ENCODE measurements at places on chromosomes 13 and 19.

- no peak for DNase-seq
These were observed 135.6 kb downstream of the PRR20E start for GRCh38 chr13:57302604-57303003.

- DNase-seq = no peak
These were observed 139.7 kb downstream of the FLT1 start for GRCh38 chr13:28355046-28355821.

- DNase-seq = no peak
These were observed 6.3 kb upstream of the MRPS31 start for GRCh38 chr13:40777166-40777808.

- no peak for DNase-seq
These were observed 237.7 kb upstream of the DACH1 start for GRCh38 chr13:72104656-72105180.

- DNase-seq = no peak
These were observed 158.9 kb upstream of the SGCG start for GRCh38 chr13:23021906-23022305.

DNA sequence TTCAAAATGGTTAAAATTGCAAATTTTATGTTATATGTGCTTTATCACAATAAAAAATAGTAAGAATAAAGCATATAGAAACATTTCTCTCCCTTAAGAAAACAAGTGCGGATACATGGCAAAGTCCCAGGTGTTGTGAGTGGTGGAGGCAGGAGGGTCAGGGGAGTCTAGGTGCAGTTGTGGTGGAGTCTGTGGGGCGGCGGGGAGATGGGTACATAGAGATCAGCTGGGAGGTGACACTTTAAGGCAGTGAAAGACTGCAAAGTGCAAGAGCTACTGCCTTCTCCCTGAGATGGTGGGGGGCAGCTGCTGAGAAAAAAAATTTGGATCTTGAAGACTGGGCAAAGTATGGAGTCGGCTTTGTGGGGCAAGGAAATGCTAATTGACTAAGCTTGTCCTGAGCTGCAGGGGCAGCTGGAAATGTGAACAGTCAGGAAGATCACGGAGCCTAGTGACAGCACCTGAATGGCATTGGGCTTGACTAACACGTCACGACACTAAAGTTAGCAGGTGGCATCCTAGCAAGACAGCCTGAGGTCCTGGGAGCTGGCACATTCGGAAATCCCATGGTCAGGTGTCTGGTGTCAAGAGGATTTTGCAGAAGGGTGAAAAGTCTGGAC, 72.9 kb upstream of the IRS2 start:
- DNase-seq = no peak

GRCh38 chr19:11203194-11204075, 6.1 kb upstream of the KANK2 start:
- DNase-seq = no peak

GRCh38 chr19:51031880-51032225, 2.9 kb downstream of the KLK12 start:
- DNase-seq = no peak

- DNase-seq = no peak
These were observed 17.1 kb downstream of the CLN5 start for GRCh38 chr13:77009011-77009410.

DNA sequence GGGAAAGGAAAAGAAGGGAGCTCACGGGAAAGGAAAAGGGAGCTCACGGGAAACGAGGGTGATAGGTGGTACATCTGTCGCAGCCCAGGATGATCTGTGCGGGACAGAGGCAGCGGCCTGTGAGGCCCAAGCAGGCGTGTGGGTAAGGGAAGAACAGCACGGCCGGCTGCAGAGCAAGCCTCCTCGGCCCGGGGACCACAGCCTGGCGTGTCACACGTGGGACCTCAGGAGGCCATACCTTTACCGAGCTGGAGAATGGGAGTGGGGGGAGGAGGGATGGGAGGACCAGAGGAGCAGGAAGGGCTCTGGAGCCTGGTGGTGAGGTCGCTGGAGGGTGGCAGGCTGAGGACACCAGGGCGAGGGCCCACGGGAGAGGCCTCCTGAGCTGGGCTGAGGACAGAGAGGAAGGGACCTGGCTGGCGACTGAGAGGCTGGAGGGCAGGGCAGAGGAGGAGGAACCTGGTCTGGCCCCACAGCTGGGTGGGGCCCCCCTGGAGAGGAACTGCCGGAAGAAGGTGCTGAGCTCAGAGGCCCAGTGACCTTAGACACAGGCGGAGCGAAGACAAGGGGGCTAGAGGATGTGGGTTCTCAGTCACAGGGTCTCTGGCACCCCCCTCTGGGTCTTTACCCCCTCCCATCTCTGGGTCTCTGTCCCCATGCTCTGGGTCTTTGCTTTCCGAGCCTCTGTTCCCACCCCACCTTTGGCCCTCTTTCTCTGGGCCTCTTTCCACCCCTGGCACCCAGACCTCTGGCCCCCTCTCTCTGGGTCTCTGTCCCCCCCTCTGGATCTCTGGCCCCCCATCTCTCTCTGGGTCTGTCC, 2.9 kb upstream of the FTL start:
- no peak for DNase-seq

DNA sequence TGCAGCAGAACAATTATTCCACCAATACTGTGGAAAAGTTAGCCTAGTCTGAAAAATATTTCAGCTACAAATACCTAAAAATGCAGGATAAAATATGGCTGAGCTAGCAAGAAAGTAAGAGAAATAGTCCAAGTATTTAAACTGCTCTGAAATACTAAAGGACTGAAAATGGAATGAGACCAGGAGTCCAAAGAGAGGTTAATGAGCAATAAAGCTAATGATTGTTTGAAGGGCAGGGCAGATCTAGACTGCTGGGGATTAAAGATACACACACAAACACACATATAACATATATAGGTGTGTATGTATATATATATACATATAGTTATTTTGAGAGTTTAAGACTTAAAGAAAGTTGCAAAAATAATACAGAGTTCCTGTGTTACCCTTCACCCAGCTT, 2.6 kb upstream of the CDADC1 start:
- DNase-seq = no peak

DNA sequence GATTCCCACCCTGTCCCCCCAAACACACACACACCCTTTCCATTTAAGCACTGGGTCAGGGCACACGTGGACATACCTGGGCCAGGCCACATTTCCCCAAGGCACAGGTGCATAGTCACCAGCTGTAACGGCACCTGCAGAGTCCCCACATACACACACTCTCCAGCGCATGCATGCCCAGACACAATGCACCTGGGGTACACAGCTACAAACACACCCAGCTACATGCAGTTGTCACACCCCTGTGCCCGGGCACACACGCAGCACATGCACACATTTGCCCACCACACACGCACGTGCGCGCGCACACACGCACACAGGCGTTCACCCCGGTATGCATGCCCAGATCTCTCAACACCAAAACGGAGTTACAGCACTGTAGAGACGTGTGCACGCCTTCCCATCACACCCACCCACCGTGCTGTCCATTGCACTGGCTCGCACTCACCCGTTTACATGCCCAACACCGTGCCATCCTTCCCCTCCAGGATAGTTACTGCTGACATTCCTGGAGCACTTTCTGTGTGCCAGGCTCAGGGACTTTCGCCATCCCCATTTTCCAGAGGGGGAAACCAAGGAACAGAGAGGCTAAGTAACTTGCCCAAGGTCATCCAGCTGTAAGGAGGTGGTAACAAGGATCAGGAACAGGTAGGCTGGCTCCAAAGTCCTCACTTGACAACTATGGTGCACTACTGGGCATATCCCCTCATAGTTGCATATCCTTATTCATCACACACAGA, 749 bp upstream of the SHANK1 start:
- DNase-seq = no peak

DNA sequence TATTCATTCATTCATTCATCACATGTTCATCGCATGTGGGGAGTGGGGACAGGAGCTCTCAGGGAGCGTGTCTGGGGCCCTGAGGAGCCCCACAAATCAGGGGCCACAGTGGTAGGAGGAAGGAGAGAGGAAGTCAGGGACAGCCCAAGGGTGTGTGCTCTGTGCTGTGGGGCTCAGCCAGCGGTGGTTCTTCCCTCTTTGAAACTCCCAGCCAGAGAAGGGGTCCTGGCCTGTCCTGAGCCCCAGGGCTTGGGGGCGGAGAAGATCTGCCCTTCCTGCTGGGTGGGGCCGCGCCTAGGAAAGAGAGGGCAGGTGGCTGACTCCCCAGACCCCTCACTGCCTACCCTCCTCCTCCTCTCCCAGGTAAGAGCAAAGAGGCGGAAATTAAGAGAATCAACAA, 14.6 kb downstream of the AP2A1 start:
- no peak for DNase-seq

GRCh38 chr13:107210723-107211030, 642.7 kb upstream of the ARGLU1 start:
- no peak for DNase-seq

GRCh38 chr19:5719274-5719960, 529 bp downstream of the LONP1 start:
- no peak for DNase-seq

GRCh38 chr13:51614350-51614786, 30.1 kb downstream of the WDFY2 start:
- no peak for DNase-seq

- DNase-seq = no peak
These were observed 559 bp upstream of the LENG9 start for GRCh38 chr19:54464044-54464629.

- DNase-seq = no peak
These were observed 342.7 kb downstream of the COG6 start for GRCh38 chr13:39998166-39998565.

- no peak for DNase-seq
These were observed 14.9 kb downstream of the TIMM13 start for GRCh38 chr19:2412449-2412848.

DNA sequence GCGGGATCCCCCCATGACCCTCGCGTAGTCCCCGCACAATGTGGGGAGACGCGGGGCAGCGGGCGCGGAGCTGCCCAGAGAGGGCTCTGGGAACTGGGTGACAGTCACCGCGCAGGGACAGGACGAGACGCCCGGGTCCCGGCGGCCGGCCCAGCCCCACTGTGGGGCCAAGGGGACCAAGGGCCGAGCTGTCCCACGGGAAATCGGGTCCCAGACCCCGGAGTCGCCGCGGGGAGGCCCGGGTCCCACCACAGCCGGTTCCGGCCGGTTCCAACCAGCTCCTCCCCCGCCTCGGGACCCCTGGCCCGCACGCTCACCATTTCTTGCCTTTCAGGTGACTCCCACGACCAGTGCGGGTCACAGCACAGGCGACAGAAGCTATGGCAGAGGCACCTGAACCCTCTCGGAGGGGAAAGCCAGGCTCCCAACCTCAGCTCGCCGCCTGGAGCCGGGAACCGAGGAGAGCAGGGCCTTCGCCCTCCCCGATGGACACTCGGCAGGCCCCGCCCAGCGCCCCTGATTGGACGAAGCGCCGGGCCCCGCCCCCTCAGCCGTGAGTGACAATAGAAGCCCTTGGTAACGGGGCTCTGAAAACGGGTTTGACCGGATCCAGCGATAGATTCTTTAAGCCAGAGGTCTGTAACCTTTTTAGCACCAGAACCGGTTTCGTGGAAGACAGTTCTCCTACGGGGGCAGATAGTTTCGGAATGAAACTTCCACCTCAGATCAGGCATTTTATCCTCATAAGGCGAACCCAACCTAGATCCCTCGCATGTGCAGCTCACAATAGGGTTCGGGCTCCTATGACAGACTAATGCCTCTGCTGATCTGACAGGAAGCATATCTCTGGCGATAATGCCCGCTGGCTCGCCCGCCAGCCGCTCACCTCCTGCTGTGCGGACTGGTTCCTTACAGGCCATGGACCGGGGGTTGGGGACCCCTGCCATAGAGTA, at the start of gene ZNF433:
Gene ZNF433 (minus strand): TSS at position 460 of the 953 bp plus-strand sequence. CDS start 140 bp downstream, at position 320.
- DNase-seq = peak; percentile 26

- no peak for DNase-seq
These were observed 11.4 kb downstream of the NFIX start for GRCh38 chr19:13006431-13007281.

GRCh38 chr13:99689955-99690354, 188.7 kb downstream of the TM9SF2 start:
- no peak for DNase-seq

DNA sequence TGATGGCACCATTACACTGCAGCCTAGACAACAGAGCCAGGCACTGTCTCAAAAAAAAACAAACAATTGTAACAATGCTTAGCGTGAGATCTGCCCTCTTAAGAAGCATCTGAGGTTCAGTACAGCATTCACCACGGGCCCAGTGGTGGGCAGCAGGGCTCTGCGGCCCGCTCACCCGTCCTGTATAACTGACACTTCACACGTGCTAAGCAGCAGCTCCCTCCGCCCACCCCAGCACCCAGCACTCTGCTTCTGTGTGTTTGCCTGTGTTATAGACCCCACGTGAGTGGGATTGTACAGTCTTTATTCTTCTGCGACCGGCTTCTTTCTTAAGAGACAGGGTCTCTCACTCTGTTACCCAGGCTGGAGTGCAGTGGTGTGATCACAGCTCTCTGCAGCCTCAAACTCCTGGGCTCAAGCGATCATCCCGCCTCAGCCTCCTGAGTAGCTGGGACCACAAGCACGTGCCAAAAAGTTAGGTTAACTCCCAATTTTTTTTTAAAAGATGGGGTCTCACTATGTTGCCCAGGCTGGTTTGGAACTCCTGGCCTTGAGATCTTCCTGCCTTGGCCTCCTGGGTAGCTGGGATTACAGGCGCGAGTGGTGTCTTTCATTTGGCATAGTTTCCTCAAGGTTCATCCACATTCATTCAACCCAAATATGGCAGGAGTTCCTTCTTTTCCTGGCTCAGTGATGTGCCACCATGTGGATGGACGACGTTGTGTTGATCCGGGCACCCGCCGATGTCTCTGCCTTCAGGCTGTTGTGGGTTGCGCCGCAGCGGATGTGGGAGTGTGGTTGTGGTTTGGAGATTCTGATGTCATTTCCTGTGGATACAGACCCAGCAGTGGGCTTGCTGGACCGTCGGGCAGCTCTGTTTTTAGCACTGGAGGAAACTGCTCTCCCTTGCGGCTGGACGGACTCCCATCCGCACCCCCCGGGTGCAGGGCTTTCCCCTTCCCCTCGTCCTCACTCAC, 170.0 kb downstream of the KDM4B start:
- DNase-seq = no peak

DNA sequence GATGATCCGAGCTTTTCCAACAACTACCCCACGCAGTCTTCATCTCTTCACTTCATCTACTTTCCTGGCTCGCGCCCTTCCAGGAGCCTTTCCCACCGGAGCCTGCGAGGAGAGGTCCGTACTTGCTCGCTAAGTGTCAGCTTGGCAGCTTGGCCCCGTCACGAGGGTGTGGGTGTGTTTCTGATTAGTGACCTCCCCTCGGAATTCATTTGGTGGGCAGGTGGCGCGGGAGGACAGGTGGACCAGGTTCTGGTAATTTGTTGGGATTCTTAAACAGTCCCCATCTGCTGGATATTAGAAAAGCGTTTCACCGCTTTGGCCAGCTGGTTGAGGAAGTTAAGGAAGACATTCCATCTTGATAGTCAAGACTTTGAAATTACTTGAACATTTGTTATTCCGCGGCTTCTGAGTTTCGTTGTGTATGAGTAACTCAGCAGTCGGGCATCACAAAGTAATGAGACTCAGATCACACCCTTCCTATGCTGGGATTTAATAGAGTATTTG, 515 bp downstream of the UFM1 start:
- DNase-seq = no peak

All from cortex of kidney (tissue), 1 donor.